ENCODE measurements at places on chromosomes 13 and 19.

GRCh38 chr13:65943708-65944107 is 1286.4 kb downstream of the PCDH9 start:
- DNase-seq = peak; percentile 65

DNA sequence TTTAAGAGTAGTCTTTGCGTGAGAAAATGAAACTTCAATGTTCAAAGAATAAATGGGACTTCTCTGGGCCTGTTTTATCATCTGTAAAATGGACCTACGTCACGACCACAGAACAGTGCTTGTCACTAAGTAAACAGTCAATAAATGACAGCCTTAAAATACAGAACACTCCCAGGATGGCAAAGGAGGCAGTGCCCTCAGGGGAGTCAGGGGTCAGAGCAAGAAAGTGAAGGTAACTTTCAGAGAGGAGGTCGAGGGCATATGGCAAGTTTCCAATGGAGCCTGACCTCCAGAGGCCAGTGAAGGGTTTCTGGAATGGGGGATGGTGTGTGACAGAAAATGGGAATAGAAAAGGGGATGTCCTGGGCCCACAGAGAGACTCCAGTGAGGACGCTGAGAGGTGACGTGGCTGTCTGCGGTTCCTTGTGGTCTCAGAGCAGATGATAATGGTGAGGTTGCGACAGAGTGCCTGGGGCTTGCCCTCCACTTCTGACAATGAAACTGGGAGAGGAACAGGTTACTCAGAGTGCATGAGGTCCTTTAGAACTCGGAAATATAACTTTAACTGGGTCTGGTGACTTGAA is 91.8 kb downstream of the UBL3 start:
- no peak for DNase-seq

GRCh38 chr13:50208826-50209335 is 193.6 kb downstream of the KCNRG start:
- DNase-seq = peak; percentile 93

DNA sequence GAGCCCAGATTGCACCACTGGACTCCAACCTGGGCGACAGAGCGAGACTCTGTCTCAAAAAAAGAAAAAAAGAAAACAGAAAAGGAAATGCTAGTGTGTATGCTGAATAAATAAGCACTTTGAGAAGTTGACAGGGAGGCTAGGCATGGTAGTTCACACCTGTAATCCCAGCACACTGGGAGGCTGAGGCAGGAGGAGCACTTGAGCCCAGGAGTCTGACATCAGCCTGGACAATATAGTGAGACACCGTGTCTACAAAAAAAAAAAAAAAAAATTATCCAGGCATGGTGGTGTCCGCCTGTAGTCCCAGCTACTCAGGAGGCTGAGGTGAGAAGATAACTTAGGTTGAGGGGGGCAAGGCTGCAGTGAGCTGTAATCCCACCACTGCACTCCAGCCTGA is 19.1 kb upstream of the LDLR start:
- DNase-seq = no peak

DNA sequence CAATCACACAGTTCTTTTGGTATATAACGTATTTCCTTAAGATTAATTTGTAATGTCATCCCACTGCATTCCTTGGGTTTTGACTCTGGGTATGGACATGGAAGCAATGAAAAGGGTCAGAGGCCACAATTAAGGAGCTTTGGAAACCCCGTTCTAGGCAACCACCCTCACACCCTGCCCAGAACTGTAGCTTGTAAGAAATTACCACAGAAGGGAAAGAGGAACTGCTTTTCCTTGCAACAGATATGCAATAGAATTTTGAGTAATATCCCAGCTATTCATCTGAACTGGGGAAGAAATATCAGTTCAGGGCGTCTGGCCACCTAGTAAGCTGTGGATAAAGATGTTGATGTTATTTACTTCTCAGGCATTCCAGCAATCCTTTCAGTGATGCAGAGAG is 985 bp upstream of the CLC start:
- DNase-seq = no peak

- no peak for DNase-seq
Measured at GRCh38 chr19:36963280-36963679, 47.1 kb downstream of the ZNF568 start.

GRCh38 chr19:45156751-45157150 is 4.0 kb downstream of the NKPD1 start:
- no peak for DNase-seq

DNA sequence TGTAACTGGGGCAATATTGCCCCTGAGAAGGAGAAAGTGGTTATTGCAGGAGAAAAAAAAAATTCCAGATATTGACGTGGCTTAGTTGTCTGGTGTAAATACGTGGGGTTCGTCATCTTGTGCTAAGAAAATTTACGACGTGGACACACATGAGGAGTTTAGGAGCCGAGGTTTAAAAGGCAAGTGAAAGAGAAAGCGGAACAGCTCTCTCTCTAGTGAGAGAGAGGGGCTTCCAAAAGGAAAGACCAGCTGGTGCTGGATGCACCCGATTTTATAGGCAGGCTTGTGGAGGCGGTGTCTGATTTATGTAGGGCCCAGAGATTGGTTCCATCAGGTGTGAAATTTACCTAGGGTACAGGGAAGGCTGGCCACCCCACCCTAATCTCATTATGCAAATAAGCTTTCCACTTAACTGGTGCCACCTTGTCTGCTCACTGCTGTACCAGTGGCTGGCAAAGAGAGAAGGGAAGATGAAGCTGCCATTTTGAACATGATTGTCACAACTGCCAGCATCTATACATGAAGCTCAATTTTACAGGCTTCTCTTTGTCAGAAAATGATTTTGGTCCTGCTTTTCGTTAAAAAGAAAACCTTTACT is 845.1 kb downstream of the DACH1 start:
- no peak for DNase-seq

DNA sequence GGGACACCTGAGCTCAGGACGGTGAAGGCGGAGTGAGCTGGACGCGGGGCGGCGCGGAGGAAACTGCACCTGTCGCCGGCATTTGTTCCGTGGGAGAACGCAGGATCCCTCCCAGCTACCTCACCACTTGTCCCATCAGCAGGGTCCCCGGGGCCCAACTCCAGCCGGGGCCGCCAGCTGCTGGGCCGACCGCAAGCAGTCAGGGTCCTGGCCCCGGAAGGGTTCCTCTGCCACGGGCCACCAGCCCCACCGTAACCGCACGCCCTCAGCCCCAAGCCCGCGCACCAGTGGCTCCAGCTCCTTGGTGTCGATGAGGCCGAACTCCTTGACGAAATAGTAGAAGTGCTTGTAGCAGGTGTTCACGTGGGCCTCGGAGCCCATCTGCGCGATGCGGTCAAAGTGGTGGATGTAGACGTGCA is 19.6 kb downstream of the MOB3A start:
- DNase-seq = no peak

All from fibroblast of pulmonary artery (primary cell).